A549 treated with CpdA at 1 μM for 4 hours (cell line): ENCODE measurements at places on chromosomes 11 and 22. TPM values are rescaled to one million over a fixed set of nuclear protein-coding genes. Genes with fewer than 3 reads are reported as not detected.

The HEPN1 gene
- not detected in 5 replicates for total RNA-seq

The SYT7 gene
- total RNA-seq: 0.69 to 1.1 TPM (median 1.1 TPM) in 5 replicates

The PDGFD gene
- 7.3 to 8.6 TPM (median 7.9 TPM) in 5 replicates for total RNA-seq

The PDE3B gene
- 2.0 to 2.5 TPM (median 2.4 TPM) in 5 replicates for total RNA-seq

The CCDC34 gene
- total RNA-seq: 29.2 to 35.2 TPM (median 33.7 TPM) in 5 replicates

The MUC15 gene
- total RNA-seq: not detected in 5 replicates

The APOC3 gene
- total RNA-seq: not detected in 5 replicates

The TRIM34 gene
- total RNA-seq: 2.3 to 4.3 TPM (median 3.3 TPM) in 5 replicates

The OVOL1 gene
- 0.02 to 0.08 TPM (median 0.06 TPM) in 3 of 5 replicates, not detected in the others for total RNA-seq

The TPBGL gene
- total RNA-seq: 0.15 to 0.35 TPM (median 0.20 TPM) in 5 replicates

The CHEK2 gene
- 7.2 to 10.7 TPM (median 8.5 TPM) in 5 replicates for total RNA-seq

The GLB1L2 gene
- total RNA-seq: 1.8 to 2.4 TPM (median 1.9 TPM) in 5 replicates

The DTX4 gene
- 4.0 to 5.3 TPM (median 4.9 TPM) in 5 replicates for total RNA-seq

The C22orf42 gene
- total RNA-seq: not detected in 5 replicates

The LRRC4C gene
- not detected in 5 replicates for total RNA-seq

The IGF2 gene
- 1.3 to 3.3 TPM (median 1.9 TPM) in 5 replicates for total RNA-seq

The WNT7B gene
- 108 to 146 TPM (median 138 TPM) in 5 replicates for total RNA-seq

The CCDC188 gene
- total RNA-seq: not detected in 5 replicates

The NAP1L4 gene
- 120 to 133 TPM (median 125 TPM) in 5 replicates for total RNA-seq

The ILK gene
- 100.0 to 124 TPM (median 120 TPM) in 5 replicates for total RNA-seq

The BARX2 gene
- total RNA-seq: not detected in 5 replicates

The SHISAL1 gene
- total RNA-seq: 7.2 to 8.4 TPM (median 7.4 TPM) in 5 replicates

The C11orf21 gene
- not detected in 5 replicates for total RNA-seq

The GANAB gene
- total RNA-seq: 243 to 281 TPM (median 269 TPM) in 5 replicates

The SLC6A5 gene
- total RNA-seq: not detected in 5 replicates

The MMP11 gene
- 0.09 to 0.18 TPM (median 0.12 TPM) in 4 of 5 replicates, not detected in the other for total RNA-seq

The NPAS4 gene
- total RNA-seq: not detected in 5 replicates

The SEC14L6 gene
- total RNA-seq: not detected in 5 replicates

The TNNI2 gene
- total RNA-seq: 0.21 TPM in 1 of 5 replicates, not detected in the others

The FZD4 gene
- 1.1 to 1.7 TPM (median 1.3 TPM) in 5 replicates for total RNA-seq

The IL17REL gene
- total RNA-seq: not detected in 5 replicates

The UBQLNL gene
- total RNA-seq: 0.08 to 0.20 TPM in 2 of 5 replicates, not detected in the others

The RIC3 gene
- 0.95 to 5.3 TPM (median 1.8 TPM) in 5 replicates for total RNA-seq

The OR52J3 gene
- not detected in 5 replicates for total RNA-seq

The ZBTB16 gene
- total RNA-seq: not detected in 5 replicates

The SAA2 gene
- 0.07 TPM in 1 of 5 replicates, not detected in the others for total RNA-seq

The CARNS1 gene
- 0.12 to 0.24 TPM (median 0.16 TPM) in 5 replicates for total RNA-seq

The STX3 gene
- 22.5 to 31.5 TPM (median 25.1 TPM) in 5 replicates for total RNA-seq

The KCNJ4 gene
- total RNA-seq: 0.07 to 0.20 TPM (median 0.11 TPM) in 5 replicates

The TLCD5 gene
- total RNA-seq: 5.5 to 8.1 TPM (median 7.3 TPM) in 5 replicates
